ENCODE measurements at places on chromosomes 3 and 15.

GRCh38 chr3:152021951-152022461 is 148.6 kb downstream of the SUCNR1 start:
- no peak for DNase-seq

GRCh38 chr3:42438758-42439157 is 28.3 kb upstream of the LYZL4 start:
- no peak for DNase-seq

- no peak for DNase-seq
Observed at GRCh38 chr3:150062492-150062891, 91.8 kb upstream of the PFN2 start.

- no peak for DNase-seq
Observed at GRCh38 chr3:44066806-44067205, 174.9 kb upstream of the TOPAZ1 start.

GRCh38 chr3:171481011-171481410 is 20.8 kb upstream of the TNIK start:
- no peak for DNase-seq

GRCh38 chr15:69693059-69693458 is 240.4 kb downstream of the RPLP1 start:
- no peak for DNase-seq

DNA sequence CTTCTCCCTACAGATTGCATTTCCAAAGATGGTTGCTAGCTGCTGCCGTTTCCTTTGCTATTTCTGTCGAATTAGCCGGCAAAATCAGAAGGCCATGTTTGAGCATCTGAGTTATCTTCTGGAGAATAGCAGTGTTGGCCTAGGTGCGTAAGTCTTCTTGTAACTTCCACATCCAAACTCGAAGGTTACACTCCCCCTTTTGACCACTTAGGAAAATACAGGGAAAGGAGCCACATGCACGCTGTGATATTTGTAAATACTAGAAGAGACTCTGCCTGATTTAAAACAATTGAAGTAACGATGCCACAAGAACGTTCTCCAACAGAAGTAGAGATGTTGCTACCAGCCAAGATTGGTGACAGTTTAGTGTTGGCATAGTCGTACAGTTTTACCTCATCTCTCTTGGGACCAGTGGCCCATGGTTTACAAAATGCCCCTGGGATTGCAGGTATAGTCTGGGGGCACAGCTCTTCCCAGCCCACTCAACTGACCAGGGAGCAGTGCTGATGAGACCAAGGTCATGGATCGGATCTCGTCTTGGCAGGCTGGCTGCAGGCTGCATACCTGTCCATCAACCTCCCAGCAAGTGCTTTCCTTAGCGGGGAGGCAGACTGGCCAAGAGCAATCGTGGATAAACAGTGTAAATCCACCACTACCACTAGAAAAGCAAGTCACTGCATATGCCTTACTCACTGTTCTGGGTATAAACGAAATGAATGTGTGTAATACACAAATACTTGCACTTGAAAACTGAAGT is 268.4 kb upstream of the CHRM5 start:
- no peak for DNase-seq

- DNase-seq = no peak
Observed at GRCh38 chr3:76400141-76400540, 614.8 kb upstream of the ZNF717 start.

- DNase-seq = no peak
Observed at GRCh38 chr3:39637807-39638206, 170.3 kb downstream of the MOBP start.
